T47D (cell line): ENCODE measurements at places on chromosomes 5 and 9.

DNA sequence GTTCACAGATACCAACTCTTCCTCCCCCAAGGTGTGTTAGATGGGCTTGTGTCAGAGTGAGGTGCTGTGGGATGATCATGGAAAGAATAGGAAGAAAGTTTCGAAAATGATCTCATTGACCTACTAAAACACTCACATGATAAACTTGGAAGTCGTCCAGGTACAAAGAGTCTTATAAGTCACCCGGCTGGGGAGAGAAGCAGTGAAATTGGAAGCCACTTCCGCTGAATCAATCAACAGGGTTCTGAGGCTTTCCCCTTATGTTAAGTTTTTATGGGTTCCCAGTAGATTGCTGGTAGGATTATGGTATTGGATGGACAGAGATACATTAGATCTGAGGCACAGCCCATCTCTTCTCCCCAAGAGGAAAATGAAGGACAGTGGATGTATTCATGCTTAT, 218.8 kb upstream of the MSX2 start:
- DNase-seq, result no peak

DNA sequence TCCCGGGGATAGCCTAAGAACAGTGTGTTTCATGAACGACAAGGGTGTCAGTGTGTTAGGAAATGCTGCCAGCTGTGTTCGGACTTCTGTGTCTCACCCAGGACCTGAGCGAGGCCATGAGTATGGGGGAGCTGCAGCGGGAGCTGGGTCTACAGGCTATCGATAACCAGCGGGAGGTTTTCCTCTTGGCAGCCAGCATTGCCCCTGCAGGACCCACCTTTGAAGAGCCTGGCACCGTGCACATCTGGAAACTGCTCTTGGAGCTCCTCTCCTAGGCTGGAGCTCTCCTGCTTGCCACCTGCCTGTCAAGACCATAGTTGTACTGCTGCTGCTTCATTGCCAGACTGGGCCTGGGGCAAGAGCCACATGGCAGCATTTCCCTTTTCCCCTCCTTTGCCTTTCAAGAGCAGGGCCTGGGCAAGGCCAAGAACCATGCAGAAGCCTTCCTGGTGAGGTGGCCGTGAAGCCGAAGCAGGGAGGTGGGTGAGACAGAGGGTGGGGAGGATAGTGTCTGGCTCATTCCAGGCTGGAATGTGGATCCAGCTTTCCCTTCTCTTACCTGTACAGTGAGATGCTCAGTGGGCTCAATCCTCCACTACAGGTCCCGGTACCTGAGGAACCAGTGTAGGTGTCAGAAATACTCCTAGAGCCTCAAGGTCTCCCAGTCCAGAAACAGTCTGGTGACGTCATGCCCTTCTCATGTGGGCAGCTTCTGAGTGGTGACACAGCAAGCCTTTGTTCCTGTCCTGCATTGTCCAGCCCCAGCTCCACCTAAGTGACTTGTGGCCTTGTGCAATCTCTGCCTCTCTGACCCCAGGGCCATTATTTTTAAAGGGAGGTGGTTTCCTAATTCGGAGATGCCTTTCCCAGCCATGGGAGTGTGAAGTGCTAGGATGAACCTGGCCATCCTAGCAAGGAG, 6.6 kb downstream of the ARL10 start:
- no peak for DNase-seq

GRCh38 chr9:16335788-16336580, 534.5 kb downstream of the BNC2 start:
- DNase-seq, result peak; percentile 8

DNA sequence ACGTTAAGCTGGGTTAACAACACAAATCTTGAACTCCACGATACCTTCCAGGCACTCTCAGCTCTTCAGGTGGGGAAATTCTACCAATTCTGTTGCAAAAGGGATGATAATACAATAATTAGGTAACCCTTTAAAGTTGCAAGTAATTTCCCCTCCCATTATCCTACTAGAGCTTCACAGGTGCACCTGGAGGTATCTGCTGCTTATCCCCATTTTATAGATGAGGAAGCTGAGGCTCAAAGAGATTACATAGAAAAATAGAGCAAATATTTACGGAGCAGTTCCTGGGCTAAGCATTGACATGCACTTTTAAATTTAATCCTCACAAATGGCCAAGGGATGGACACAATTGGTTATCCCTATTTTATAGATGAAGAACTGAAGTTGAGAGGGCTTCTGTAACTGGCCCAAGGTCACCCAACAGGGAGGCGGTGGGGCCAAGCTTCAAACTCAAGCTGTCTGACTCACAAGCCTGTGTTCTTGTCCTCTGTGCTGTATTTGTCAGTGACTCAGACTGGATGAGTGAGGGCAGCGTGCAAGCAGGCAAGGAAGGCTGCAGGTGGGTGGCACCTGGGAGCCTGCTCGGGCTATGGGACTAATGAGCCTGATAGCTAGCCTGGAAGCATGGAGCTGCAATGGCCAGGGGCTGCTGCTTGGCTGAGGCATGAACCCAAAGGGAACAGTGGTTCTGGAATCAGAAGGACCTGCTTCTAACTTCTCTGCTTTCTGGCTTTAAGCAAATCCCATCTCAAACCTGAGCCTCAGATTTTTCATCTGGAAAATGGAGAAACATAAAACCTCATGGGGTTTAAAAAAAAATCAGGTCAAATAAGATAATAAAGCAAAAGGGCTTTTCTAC, 105.5 kb downstream of the PDE6A start:
- no peak for DNase-seq

- DNase-seq, result no peak
Observed at GRCh38 chr5:60101573-60101972, 208.0 kb upstream of the PDE4D start.

DNA sequence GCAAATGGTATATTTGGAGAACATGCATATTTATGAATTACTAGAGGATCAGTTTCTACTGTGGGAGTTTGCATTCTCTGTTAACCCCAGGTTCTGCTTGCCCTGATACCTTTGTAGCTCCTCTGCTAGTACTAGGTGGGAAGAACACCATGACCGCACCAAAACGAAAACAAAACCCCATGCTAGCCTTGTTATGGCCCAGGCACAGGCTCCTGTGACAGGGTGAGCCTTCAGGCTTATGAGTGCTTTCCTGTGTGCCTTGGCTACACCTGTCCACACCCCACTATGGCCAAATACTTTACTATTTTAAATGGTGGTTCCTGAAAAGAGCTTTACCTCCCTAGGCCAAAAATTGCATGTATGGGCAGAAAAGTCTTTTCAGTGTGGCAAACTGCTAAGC, 94.8 kb downstream of the PPIC start:
- DNase-seq, result no peak

DNA sequence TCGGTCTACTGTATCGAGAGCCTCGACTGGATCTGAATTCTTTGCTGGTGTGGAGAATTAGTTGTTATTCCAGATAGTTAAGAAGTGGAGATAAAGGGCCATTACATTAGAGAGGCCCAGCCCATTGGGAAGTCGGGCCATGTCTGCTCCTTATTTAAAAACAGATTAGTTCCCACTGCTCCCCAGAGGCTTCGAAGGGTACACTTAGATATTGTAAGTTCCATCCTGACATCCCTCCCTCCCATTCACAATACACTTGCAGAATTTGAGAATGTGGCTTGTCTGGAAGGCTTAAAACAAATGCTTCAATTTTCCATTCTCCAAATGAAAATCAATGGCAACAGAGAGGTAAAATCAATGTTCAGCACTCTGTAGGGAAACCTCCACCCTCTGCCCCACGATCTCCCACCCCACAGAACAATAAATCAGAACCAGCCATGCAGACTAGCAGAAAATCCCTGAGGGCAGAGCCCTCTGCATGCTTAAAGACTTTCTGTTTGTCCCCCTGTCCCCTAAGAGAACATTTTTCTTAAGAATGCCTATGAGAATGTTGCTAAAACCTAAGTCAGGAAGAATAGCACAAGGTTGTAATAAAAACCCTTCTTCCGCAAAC, 364.1 kb downstream of the SPOCK1 start:
- no peak for DNase-seq
